NCI-H460 (cell line): ENCODE measurements at places on chromosomes 12 and 14. TPM values are rescaled to one million over a fixed set of nuclear protein-coding genes. Genes with fewer than 3 reads are reported as not detected.

- DNase-seq, result no peak
Observed at GRCh38 chr12:75859868-75860267, 171.7 kb downstream of the PHLDA1 start.

GRCh38 chr12:71799106-71799505 is 40.5 kb upstream of the TBC1D15 start:
- no peak for DNase-seq

DNA sequence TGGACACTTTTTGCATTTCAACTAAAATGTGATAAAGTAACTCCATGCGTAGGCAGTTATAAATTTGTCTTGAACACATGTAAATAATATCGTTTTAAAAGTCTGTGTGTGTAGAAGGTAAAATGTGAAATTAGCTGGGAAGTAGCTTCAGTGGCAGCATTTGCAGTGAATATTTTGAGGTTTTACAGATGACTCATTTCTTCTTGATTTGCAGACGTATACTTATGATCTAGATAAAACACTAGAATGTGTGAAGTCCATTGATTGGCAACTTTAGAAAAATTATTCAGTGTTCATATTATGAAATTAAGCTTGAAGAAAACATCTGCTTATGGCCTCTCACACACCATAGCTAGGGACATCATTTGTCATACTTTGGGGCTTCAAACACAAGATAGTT is 788.6 kb upstream of the NOVA1 start:
- DNase-seq, result no peak

GRCh38 chr12:131943389-131943788 is 6.4 kb upstream of the EP400 start:
- DNase-seq, result no peak

- no peak for DNase-seq
Observed at GRCh38 chr12:104866291-104866690, 91.8 kb downstream of the SLC41A2 start.

INHBC gene
- not detected in 2 replicates for total RNA-seq

NTF3 gene
- total RNA-seq, result not detected in 2 replicates

COCH gene
- total RNA-seq, result 27.8 and 28.2 TPM in 2 replicates

CYP27B1 gene
- total RNA-seq, result 5.1 and 5.4 TPM in 2 replicates

SRRM4 gene
- total RNA-seq, result 0.03 TPM in 1 of 2 replicates, not detected in the other
